Testis (tissue), 5 donors: ENCODE measurements at places on chromosomes 16 and 17.

DNA sequence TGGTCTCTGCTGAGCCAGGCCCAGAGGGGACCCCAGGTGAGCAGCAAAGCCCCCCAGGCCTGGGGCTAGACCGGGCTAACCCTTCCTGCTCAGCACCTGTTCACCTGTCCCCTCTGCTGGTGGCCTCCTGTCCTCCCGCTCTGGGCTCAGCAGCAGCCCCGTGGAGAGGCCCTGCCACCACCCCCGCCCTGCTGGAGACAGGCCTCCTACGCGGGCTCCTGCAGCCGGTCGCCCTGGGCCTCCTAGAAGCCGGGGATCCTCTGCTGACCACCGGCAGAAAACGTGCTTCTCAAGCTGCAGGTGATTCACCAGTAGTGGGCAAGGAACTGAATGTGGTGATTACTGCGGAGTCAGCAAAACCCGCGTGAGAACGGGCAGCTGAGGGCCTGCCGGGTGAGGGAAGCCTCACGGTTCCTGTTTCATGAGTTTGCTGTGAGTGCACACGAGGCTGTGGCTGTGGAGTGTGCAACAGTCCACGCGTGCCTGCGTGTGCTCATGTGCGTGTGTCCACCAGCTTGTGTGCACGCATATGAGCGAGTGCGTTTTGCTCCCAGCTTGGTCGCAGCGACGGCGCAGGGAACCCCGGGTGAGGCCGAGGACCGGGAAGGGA is 792 bp downstream of the SECTM1 start:
- peak overlapping the region; percentile 68 for H3K4me3 ChIP-seq
- H3K4me1 ChIP-seq: peaks cover 27% of the 10 kb centered on the region
- peak overlapping the region; percentile 41 for H3K27ac ChIP-seq
- DNase-seq: peak; percentile 53
- no peaks in the 10 kb centered on the region for H3K36me3 ChIP-seq
- no peaks in the 10 kb centered on the region for H3K27me3 ChIP-seq

DNA sequence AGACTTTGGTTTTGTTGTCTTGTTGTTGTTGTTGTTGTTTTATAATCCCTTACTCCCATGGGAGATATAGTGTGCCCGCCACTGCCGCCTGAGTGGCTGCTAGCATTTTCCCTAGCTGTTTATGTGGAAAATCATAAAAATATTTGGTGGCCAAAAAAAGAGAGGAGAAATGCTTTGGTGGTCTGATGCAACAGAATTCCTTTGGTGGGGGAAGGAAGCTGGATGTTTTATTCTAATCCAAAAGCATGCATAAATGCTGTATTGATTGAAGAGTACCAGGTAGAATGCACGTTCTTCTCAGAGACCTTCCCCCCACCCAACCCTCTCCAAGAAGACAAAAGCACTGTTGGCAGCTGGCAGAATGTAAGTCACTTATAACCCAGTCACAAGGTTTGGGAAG is 93.2 kb downstream of the C17orf67 start:
- no peaks in the 10 kb centered on the region for H3K27me3 ChIP-seq
- no peaks in the 10 kb centered on the region for H3K36me3 ChIP-seq
- H3K4me3 ChIP-seq: no peak overlapping the region
- H3K4me1 ChIP-seq: no peaks in the 10 kb centered on the region

GRCh38 chr17:36092230-36092629 is 2.3 kb upstream of the CCL3 start:
- no peak overlapping the region for H3K27ac ChIP-seq
- H3K4me3 ChIP-seq: no peak overlapping the region
- no peaks in the 10 kb centered on the region for H3K36me3 ChIP-seq
- no peaks in the 10 kb centered on the region for H3K27me3 ChIP-seq

GRCh38 chr17:5610956-5611355 is 26.6 kb upstream of the NLRP1 start:
- no peak overlapping the region for H3K27ac ChIP-seq
- H3K4me1 ChIP-seq: no peaks in the 10 kb centered on the region
- H3K27me3 ChIP-seq: no peaks in the 10 kb centered on the region
- H3K36me3 ChIP-seq: no peaks in the 10 kb centered on the region

GRCh38 chr17:2402544-2402943 is 1.7 kb upstream of the MNT start:
- peak overlapping the region; percentile 93 for H3K4me3 ChIP-seq
- no peak for DNase-seq
- H3K27ac ChIP-seq: peak overlapping the region; percentile 99
- no peaks in the 10 kb centered on the region for H3K36me3 ChIP-seq
- peaks cover 53% of the 10 kb centered on the region for H3K4me1 ChIP-seq

- H3K4me1 ChIP-seq: no peaks in the 10 kb centered on the region
- no peak overlapping the region for H3K4me3 ChIP-seq
- H3K36me3 ChIP-seq: no peaks in the 10 kb centered on the region
- H3K27me3 ChIP-seq: no peaks in the 10 kb centered on the region
- DNase-seq: no peak
Observed at GRCh38 chr16:65235339-65236177, 113.7 kb upstream of the CDH11 start.

DNA sequence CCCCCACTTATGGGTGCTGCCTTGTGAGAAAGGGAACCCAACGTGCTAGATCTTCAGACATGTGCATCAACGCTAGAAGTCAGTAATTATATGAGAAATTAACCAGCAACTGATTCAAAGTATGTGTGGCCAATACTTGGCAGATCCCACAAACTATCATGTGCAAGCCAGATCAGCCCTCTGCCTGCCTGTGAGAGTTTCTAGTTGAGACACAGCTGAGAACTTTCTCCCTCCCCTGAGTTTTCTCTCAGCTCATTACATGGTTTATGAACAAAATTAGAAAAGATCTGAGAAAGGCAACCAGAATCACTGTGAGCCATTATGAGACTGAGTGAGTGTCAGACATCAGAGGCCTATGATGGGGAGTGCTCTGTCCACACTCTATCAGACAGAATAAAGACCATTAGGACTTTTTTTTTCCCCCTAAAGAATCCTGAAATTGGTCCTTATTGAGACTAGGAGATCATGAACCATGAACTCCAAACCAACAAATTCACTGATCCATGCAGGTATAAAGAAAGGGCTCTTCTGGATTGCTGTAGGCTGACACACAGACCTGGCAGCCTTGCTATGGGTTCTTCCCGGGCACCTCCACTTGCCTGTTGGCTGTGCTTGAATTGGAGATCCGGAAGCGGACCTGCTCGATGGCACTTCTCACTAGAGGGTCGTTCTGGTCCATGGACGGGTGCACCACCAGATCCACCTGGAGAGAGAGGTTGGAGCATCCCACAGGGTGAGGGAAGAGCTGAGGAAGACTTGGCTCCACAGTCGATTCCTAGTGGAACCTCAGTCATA is 51.5 kb downstream of the GTF3C1 start:
- H3K36me3 ChIP-seq: no peaks in the 10 kb centered on the region
- no peaks in the 10 kb centered on the region for H3K4me1 ChIP-seq
- no peak overlapping the region for H3K27ac ChIP-seq
- no peak for DNase-seq

- H3K27me3 ChIP-seq: no peaks in the 10 kb centered on the region
- no peak overlapping the region for H3K27ac ChIP-seq
- no peaks in the 10 kb centered on the region for H3K4me1 ChIP-seq
Observed at GRCh38 chr17:8925808-8926207, 39.7 kb downstream of the PIK3R5 start.

GRCh38 chr16:10635365-10636021 is 55.1 kb upstream of the EMP2 start:
- no peaks in the 10 kb centered on the region for H3K36me3 ChIP-seq
- H3K27me3 ChIP-seq: no peaks in the 10 kb centered on the region
- no peak overlapping the region for H3K27ac ChIP-seq
- H3K4me1 ChIP-seq: no peaks in the 10 kb centered on the region
- H3K4me3 ChIP-seq: no peak overlapping the region

GRCh38 chr16:67183-67791 is 5.1 kb downstream of the RHBDF1 start:
- peaks cover 8% of the 10 kb centered on the region for H3K4me1 ChIP-seq
- H3K27ac ChIP-seq: no peak overlapping the region
- H3K27me3 ChIP-seq: no peaks in the 10 kb centered on the region
- no peak overlapping the region for H3K4me3 ChIP-seq
- peak; percentile 50 for DNase-seq
- H3K36me3 ChIP-seq: no peaks in the 10 kb centered on the region

GRCh38 chr16:88805887-88806393 is 2.4 kb downstream of the CDT1 start:
- H3K27me3 ChIP-seq: no peaks in the 10 kb centered on the region
- H3K4me1 ChIP-seq: peaks cover 30% of the 10 kb centered on the region
- H3K36me3 ChIP-seq: no peaks in the 10 kb centered on the region
- no peak overlapping the region for H3K27ac ChIP-seq
- no peak for DNase-seq

DNA sequence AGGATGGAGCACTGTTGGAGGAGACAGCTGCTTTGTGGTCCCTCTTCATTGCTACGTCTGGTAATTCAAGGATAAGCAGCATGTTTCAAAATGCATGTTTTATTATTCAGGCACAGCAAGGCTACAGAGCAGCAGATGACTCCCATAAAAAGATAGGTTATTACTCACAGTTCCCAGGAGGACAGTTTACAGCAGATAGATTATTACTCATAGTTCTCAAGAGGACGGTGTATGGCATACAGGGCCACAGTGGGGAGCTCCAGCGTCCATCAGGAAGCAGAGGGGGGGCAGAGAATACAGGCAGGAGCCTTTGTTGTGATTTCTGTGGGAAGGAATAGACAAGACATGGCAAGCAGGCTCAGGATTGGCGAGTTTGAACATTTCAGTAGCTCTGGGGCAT is 72.9 kb downstream of the DNAH9 start:
- no peak overlapping the region for H3K27ac ChIP-seq
- DNase-seq: no peak
- no peaks in the 10 kb centered on the region for H3K27me3 ChIP-seq
- no peaks in the 10 kb centered on the region for H3K36me3 ChIP-seq
- H3K4me1 ChIP-seq: no peaks in the 10 kb centered on the region
- no peak overlapping the region for H3K4me3 ChIP-seq

DNA sequence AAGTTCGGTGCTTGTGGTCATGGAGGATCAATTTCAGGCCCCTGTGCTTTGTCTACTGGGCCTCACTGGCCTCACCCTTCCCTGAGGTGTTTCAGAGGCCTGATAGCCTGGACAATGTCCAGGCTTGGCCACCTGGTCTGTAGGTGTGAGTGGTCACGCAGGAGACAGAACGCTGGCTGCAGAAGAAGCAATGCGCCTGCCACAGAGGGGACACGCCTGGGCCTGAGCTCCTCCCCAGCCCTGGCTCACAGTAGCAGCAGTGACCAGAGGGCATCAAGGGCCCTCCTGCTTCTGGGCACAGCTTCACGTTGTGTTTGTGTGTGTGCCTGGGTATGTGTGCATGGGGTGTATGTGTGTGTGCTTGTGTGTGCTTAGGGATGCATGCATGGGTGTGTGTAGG is 1.9 kb upstream of the PITPNM3 start:
- peaks cover 31% of the 10 kb centered on the region for H3K4me1 ChIP-seq
- H3K27me3 ChIP-seq: no peaks in the 10 kb centered on the region
- no peak overlapping the region for H3K27ac ChIP-seq
- H3K36me3 ChIP-seq: no peaks in the 10 kb centered on the region
- no peak for DNase-seq
- no peak overlapping the region for H3K4me3 ChIP-seq

DNA sequence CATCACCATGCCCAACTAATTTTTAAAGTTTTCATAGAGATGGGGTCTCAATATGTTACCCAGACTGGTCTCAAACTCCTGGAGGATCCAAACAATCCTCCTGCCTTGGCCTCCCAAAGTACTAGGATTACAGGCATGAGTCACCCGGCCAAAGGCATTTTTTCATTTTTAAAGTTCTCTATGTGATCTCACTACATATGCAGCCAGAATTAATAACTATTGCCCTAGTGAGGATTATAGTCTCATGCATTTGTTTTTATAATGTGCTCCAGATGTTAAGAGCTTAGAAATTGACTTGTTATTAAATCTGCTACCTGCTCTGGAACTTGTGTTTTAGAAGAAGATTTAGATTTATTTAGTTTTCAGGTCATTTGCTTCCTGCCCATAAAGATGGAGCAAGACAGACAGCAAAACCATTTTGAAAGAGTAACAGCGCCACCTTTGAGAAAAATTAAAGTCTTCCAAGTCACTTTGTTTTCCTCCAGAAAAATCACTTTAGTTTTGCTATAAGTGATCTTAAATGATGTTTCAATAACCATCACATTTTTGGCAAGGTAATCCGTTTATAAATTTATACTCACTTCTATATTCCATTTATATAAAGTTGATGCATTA is 79.5 kb downstream of the CA4 start:
- no peak overlapping the region for H3K4me3 ChIP-seq
- H3K36me3 ChIP-seq: no peaks in the 10 kb centered on the region
- no peaks in the 10 kb centered on the region for H3K27me3 ChIP-seq
- H3K27ac ChIP-seq: no peak overlapping the region
- DNase-seq: no peak

- no peak overlapping the region for H3K4me3 ChIP-seq
- no peaks in the 10 kb centered on the region for H3K27me3 ChIP-seq
- H3K27ac ChIP-seq: no peak overlapping the region
- DNase-seq: no peak
- no peaks in the 10 kb centered on the region for H3K36me3 ChIP-seq
Observed at GRCh38 chr17:73315471-73315870, 3.7 kb upstream of the CDC42EP4 start.

- H3K36me3 ChIP-seq: no peaks in the 10 kb centered on the region
- peak; percentile 20 for DNase-seq
- H3K4me3 ChIP-seq: no peak overlapping the region
- no peaks in the 10 kb centered on the region for H3K27me3 ChIP-seq
- H3K4me1 ChIP-seq: no peaks in the 10 kb centered on the region
- no peak overlapping the region for H3K27ac ChIP-seq
Observed at GRCh38 chr16:83727018-83727417, 80.8 kb upstream of the HSBP1 start.

GRCh38 chr17:82887255-82888164 is 47.7 kb upstream of the ZNF750 start:
- DNase-seq: no peak
- peaks cover 5% of the 10 kb centered on the region for H3K4me1 ChIP-seq
- H3K27me3 ChIP-seq: no peaks in the 10 kb centered on the region
- H3K36me3 ChIP-seq: no peaks in the 10 kb centered on the region

- DNase-seq: no peak
- no peaks in the 10 kb centered on the region for H3K36me3 ChIP-seq
- no peak overlapping the region for H3K27ac ChIP-seq
- H3K4me1 ChIP-seq: no peaks in the 10 kb centered on the region
- no peak overlapping the region for H3K4me3 ChIP-seq
- H3K27me3 ChIP-seq: no peaks in the 10 kb centered on the region
Observed at GRCh38 chr17:2369039-2369438, 31.7 kb downstream of the SGSM2 start.

- H3K27ac ChIP-seq: peak overlapping the region; percentile 82
- H3K27me3 ChIP-seq: no peaks in the 10 kb centered on the region
- H3K36me3 ChIP-seq: no peaks in the 10 kb centered on the region
- peak overlapping the region; percentile 91 for H3K4me3 ChIP-seq
- H3K4me1 ChIP-seq: peaks cover 15% of the 10 kb centered on the region
- peak; percentile 64 for DNase-seq
Observed at GRCh38 chr16:88812513-88813268, 963 bp upstream of the APRT start.

- H3K27ac ChIP-seq: no peak overlapping the region
- no peaks in the 10 kb centered on the region for H3K36me3 ChIP-seq
- peak; percentile 87 for DNase-seq
- H3K4me1 ChIP-seq: peaks cover 17% of the 10 kb centered on the region
Observed at GRCh38 chr17:42200706-42201457, 6.6 kb upstream of the GHDC start.
